Kidney (tissue), 22 donors: ENCODE measurements at places on chromosomes 16 and 17. TPM values are rescaled to one million over a fixed set of nuclear protein-coding genes. Genes with fewer than 3 reads are reported as not detected.

- DNase-seq = no peak
Observed at GRCh38 chr17:73436954-73437353, 125.2 kb upstream of the CDC42EP4 start.

HAS3 gene
- total RNA-seq = 2.1 TPM

SLC47A1 gene
- total RNA-seq = 26.0 TPM

DNA sequence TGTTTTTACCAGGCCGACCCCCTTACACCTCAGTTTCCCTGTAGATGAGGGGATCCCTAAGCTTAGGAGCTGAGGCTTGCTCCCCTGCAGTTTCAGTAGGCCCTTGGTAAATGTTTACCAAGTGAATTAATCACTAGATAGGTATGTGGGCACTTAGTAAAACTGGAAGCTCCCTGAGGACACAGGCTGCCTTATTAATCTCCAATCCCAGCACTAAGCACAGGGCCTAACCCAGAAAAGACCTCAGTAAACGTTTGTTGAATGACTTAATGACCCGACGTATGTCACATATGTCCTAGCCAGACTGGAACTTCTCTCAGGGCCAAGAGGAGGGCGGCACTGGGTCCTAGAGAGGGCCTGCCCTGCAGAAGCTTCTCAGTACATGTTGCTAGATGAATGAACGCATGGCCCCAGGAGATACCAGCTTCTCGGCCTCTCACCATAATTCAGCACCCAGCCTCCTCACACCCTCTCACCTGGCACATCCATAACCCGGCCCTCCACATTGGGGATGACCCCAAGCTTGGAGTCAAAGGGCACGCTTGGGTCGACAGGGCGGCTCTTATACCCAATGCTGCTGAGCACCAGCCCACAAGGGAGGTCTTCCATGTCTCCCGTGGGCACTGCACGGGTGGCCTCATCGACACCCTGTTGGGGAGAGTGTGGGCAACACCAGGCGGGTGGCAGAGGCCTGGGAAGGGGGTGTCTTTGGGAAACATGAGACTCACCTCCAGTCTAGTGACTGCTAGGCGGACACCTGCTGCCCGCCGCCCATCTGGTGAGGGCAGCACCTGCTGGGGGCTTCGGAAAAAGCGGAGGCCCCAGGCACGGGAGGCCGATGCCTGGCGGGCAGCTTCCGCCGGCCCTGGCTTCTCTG is 4.0 kb upstream of the GRIN2C start:
- DNase-seq = no peak

- peak; percentile 92 for DNase-seq
Observed at GRCh38 chr16:87778830-87779579, 13.2 kb upstream of the KLHDC4 start.

GRCh38 chr17:81577278-81578000 is 25.3 kb upstream of the FAAP100 start:
- DNase-seq = peak; percentile 37

GRCh38 chr17:7590743-7591142 is 849 bp upstream of the SOX15 start:
- DNase-seq = peak; percentile 43

- DNase-seq = no peak
Observed at GRCh38 chr16:2970563-2970962, 1.4 kb downstream of the PAQR4 start.

DNA sequence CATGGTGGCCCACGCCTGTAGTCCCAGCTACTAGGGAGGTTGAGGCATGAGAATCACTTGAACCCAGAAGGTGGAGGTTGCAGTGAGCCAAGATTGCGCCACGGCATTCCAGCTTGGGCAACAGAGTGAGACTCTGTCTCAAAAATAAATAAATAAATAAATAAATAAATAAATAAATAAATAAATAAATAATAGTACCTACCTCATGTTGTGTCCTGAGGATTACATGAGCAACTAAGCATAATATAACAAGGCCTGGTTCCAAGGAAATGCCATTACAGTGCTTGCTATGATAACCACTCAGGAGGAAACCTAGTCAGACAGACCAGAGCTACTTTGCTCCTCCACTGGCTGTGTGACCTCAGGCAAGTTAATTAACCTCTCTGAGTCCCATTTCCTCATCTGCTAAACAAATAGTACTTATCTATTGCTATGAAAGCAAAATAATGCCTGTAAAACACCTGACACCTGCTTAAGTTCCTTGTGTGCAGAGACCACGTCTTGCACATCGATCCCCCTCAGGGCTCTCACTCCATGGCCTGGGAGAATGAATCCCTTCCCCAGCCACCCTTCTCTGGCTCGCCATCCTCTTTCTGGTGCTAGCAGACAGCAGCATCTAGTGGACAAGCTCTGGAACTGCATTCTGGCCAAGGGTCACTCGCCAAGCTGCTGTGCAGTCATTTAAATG is 7.5 kb downstream of the EPOP start:
- DNase-seq = peak; percentile 81

RPRML gene
- not detected for total RNA-seq

- peak; percentile 74 for DNase-seq
Observed at GRCh38 chr17:76826330-76827068, 41.7 kb upstream of the MGAT5B start.
